ENCODE measurements at places on chromosomes 16 and 17.

- DNase-seq: no peak
These were observed 21.3 kb downstream of the CHD9NB start for GRCh38 chr16:53031323-53031942.

GRCh38 chr16:81708266-81709015 lies 70.7 kb upstream of the PLCG2 start:
- DNase-seq: no peak

DNA sequence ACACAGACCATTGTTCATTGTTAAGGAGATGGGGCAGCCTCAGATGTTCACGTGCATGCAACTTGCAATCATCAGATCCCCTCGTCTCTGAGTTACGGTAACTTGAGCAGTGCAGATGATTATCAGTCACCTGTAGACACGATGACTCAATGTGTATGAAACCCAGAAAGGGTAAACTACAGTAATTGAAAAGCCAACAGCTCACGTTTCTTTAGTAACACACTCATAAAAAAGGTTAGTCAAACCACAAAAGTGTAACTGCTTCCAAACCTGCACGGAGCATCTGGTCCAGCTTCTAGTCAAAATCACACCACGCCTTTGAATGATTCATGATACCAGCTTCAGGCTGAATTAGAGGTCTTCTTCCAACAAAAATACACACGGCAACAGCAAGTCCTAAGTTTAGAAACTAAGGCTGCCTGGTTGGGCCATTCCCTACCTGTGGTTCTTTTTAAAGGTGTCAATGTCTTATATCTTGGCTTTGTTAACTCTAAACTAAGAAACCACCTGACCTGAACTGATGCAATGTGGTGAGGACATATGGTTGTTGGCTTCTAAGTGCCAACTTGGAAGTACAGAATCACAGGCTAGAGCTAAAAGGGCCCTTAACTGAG lies 32.3 kb downstream of the GRB7 start:
- DNase-seq: peak; percentile 47

DNA sequence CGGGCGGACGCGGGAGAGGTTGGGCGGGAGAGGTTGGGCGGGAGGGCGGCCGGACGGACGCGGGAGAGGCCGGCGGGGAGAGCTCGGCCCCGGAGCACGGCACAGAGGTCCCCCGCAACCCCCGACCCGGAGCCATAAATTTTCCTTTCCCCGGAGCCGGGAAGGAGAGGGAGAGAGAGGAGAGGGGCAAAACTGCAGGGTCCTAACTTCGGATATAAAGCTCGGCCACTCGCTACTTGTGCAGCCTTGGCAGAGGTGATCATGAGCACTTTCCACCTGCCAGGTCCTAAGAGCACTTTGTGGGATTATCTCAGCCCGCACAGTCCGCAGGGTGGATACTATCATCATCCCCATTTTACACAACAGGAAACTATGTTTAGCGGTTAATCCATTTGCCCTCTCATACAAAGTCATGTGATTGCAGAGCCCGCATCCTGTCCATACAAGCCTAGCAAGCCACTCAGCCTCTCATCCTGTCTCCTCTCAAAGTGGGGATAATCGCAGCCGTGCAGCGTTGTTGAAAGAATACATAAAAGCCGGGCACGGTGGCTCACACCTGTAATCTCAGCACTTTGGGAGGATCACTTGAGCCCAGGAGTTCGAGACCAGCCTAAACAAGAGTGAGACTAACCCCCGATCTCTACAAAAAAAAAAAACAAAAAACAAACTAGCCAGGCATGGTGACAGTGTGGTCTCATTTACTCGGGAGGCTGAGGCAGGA lies 780 bp upstream of the DCAKD start:
- peak; percentile 12 for DNase-seq

- no peak for DNase-seq
These were observed 36.3 kb downstream of the MYO18A start for GRCh38 chr17:29143894-29144293.

DNA sequence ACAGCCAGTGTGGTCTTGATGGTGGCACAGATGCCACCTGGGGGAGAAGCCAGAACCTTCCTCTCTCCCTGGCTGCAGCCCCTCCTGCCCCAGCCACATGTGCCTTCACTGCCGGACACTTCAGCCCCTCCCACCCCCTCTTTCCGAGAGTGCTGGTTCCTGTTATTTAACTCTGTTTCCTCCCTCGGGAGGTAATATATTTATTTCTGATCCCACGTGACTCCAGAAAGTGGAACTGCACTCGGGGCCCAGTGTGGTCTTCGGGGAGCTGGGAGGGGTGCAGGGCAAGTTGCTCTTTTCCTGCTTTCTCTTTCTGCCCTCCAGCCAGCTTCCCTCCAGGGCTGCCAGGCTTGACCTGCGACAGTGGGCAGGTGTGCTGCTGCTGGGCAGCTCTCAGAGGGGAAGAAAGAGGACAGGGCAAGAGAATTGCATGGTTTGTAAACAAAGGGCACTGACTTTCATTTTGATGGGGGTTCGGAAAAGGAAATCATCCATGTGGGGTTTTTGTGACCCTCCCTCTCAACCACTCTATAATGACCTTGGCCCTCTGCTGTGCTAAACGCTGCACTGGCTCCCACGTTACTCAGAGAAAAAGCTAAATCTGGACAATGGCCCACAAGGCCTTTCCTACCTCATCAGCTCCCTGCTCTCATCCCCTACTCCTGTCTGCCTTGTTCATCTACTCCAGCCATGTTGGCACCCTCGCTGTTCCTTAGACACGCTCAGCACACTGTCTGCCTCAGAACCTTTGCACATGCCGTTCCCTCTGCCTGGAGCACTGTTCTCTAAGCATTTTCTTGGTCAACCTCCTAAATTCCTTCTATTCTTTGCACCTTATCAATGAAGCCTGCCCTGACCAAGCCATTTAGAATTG lies 8.2 kb upstream of the CIITA start:
- DNase-seq: no peak

- DNase-seq: no peak
These were observed 12.1 kb downstream of the NT5M start for GRCh38 chr17:17315142-17315821.

GRCh38 chr17:31733326-31733725 lies 125.7 kb downstream of the COPRS start:
- DNase-seq: no peak

- DNase-seq: no peak
These were observed 2.9 kb downstream of the MARCHF10 start for GRCh38 chr17:62805234-62805633.

- no peak for DNase-seq
These were observed 151.5 kb upstream of the GOT2 start for GRCh38 chr16:58885528-58886170.

DNA sequence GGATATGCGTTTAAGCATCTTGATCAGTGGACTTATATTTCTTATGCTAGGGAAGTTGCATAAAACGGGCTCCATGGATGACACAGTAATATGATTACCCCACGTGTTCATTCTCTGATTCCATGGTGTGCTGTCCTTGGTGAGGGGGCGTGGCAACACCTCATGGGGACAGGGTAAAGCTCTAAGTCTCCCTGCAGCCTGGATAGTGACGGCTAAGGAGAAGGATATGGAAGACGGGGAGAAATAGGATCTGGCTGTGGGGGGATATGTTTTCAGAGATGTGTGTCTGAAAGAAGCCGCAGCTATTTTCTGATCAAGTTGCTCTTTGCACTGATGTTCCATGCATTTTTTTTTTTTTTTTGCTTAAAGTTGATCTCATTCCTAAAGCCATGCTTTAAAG lies 84.3 kb downstream of the MARCHF10 start:
- DNase-seq: no peak

DNA sequence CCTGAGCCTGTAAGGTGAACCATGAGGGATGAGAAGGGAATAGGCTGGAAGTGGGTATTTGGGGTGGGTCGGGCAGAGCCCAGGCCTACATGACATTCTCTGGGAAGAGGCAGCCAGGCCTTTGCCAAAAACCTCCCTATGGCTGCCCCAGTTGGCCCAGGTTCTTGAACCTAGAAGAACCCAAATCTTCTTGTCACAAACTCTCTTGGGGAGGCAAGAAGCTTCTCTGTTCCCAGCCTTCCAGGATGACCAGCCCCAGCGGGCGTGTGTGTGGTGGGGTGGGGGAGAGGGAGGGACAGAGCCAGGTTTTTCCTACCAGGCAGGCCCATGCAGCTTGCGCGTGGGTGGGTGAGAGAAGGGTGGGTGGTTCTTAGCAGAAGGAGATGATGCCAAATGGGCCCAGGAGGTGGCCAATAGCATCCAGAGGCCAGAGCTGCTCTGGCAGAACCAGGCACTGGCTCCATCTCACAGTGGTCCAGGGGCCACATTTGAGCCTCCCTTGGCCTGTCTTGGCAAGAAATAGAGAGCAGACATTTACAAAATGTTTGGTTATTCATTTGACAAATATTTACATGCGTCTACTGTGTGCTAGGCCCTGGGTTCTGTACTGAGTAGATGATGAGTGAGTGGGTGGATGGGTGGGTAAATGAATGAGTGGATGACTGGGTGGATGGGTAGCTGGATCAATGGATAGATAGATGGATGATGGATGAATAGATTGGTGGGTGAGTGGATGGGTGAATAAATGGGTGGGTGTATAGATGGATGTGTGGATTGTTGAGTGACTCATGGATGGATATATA lies 44.3 kb upstream of the PLCG2 start:
- no peak for DNase-seq

GRCh38 chr17:4174556-4174955 lies 31.6 kb downstream of the CYB5D2 start:
- DNase-seq: no peak
